ENCODE measurements at places on chromosomes 6 and 20.

GRCh38 chr20:36261389-36262105 lies 25.3 kb downstream of the AAR2 start:
- DNase-seq: no peak

DNA sequence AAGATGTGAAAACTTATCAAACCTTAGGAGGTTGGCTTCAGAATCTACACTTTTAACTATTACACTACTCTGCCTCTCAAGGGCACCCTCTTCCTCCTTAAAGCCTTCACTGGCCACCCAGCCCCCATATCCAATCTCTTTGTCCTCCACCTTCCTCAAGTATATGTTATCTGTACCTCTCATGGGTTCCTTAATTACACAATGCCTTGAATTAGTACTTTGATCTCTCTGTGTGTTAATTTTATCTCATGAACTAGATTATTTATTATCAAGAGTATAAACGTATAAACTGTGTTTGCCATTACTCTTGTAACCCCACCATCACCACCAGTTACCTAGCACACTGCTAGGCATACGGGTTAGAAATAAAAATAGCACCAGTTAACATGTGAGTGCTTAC lies 83.3 kb downstream of the NCR2 start:
- no peak for DNase-seq

DNA sequence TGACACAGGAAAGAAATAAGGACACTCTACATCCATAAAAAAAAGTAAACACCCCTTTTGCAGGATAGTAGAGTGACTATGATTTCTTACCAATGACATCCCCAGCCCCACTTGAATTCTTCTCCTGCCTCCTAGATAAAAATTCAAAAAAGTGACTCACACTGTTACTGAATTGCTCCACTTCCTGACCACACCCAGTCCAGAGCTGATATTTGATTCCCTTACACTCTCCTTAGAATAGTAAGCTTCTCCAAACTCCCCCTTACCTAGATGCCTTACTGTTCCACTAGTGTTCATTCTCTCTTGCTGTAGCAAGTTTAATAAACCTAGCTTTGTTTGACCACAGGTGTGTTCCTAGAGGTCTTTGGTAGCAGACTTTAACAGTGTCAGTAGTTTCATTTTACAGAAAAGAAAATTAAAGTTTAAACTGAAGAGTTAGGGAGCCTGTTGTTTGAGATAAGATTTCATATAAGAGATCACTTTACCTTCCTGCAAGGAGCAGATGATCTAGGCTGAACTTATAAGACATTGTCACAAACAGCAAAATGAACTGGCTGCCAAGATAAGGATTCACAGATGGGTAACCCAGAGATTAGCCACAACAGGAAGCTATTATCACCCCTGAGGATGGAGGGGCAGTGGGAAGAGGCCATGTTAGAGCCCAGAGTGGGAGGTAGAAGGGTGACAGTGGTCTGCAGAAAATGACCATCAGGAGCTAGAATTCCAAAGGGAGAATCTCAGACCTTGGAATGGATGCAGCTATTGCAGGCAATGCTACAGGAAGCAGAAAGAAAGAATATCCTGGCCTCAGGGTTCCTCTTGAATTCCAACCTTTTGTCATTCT lies 28.4 kb upstream of the BTN3A2 start:
- no peak for DNase-seq

GRCh38 chr6:166947251-166947650 lies 9.1 kb downstream of the RNASET2 start:
- DNase-seq: no peak

DNA sequence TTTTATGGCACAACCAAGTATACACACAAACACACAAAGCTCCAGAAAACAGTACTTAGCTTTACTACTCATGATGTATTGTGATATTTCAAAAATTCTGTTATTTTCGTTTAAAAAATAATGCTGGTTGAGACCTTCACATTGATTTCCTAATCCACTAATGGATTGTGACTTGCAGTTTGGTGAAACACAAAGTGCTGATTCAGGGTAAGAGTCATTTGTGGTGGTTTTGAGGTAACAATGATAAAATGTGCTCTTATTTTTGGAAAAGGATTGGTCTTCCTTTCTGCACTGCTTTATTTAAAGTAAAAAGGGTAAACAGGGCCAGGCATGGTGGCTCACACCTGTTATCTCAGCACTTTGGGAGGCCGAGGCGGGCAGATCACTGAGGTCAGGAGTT lies 1.9 kb downstream of the AAR2 start:
- no peak for DNase-seq

Measured in CD4-positive, alpha-beta T cell treated with Interleukin-6 at 100 ng/mL for 8 hours (primary cell).